Iris pigment epithelial cell (primary cell): ENCODE measurements at places on chromosomes 11 and 22.
A peak's percentile ranks its signal among the peaks of the same experiment; 100 is the strongest.

DNA sequence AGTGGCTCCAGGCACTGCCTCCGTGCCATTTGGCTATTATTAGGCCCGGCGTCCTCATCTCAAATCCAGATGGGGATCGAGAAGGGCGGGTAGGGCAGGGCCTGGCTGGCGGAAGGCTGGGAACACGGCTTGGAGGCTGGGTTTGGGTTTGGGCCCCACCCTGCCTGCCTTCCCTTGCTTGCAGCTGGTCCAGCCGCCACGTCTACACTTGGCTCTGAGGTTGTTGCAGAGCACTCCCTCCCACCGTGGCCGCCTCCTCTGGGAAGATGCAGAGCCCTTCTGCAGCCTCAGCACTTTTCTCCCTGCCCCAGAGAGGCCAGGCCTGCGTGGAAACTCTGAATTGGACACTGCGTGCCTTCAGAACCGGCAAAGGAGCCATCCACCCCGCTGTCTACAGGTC is 5.2 kb upstream of the SMTN start:
- DNase-seq = peak; percentile 41

- peak; percentile 99 for DNase-seq
These were observed 49.3 kb downstream of the CABIN1 start for GRCh38 chr22:24060375-24060788.

- DNase-seq = peak; percentile 29
These were observed 136.6 kb downstream of the ELP4 start for GRCh38 chr11:31646216-31646615.

- DNase-seq = no peak
These were observed 24.7 kb downstream of the TUB start for GRCh38 chr11:8105666-8106065.

DNA sequence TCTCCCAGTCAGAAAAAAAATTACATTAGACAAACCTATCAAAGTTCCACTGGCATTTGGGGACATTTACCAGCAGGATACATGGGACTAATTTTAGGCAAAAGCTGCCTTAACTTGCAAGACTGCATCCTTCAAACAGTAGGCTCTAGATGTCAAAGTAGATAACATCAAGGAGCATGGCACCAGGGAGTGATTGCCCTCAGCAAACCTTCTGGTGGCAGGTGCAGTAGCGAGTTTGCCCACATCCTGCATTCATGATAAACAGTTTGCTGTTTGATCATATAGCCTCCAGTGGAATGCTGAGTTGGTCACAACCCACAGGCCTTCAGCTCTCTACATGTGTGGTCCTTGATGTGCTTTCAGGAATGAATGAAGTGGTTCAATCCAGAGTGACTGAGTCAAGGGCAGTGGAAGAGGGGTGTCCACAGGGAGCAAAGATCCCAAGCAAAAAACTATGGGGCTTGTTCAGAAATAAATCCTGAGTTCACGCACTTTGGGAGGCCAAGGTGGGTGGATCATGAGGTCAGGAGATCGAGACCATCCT is 12.0 kb downstream of the SCGB1D2 start:
- DNase-seq = no peak

GRCh38 chr11:72411623-72412419 is 22.5 kb downstream of the CLPB start:
- no peak for DNase-seq

DNA sequence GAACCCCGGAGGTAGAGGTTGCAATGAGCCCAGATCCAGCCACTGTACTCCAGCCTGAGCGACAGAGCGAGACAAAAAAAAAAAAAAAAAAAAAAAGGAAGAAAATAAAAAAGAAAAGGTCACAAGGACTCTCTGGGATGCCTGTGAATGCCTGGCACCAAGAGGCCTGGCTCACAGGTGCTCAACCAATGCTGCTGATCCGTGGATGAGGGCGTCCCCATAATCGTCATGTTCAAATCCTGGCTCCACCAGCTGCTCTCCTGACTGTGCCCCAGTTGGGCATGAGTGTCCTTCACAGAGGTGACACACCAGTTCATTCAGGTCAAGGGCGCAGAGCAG is 645 bp upstream of the GAS2L1 start:
- no peak for DNase-seq

GRCh38 chr11:3964056-3964455 is 108.6 kb downstream of the STIM1 start:
- DNase-seq = no peak

- peak; percentile 67 for DNase-seq
These were observed 25.1 kb upstream of the ALDH3B2 start for GRCh38 chr11:67699521-67699920.

DNA sequence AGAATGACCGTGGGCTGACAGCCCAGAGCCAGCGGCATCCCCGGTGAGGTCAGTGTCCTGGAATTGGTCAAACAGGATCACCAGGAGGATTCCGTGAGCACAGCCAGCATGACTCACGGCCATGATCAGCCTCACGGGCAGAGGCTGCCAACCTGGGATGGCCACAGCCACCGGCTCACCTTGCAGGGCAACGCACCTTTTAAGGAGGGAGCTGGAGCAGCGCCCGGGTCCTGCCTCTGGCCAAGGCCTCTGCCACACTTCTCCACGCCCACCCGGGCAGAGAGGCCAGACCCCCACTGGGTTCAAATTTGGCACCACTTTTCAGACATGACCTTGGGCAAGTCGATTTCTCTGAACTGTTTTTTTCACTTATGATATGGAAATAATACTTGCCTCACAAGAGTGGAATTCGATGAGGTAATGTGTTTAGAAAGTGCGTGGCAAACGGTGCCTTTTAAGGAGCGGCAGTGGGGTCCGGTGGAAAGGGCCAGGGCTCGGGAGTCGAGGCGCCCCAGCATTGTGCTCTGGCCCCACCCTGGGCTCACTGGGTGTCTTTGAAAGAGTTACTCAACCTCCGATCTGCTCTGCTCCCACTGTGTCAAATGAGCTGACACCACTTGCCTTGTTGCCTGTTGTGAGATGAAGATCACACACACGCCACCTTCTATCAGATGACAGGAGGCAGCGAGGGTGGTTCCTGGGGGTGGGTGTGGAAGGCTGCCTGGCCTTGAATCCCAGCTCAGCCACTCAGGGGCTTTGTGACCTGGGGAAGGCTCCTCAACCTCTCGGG is 16.0 kb downstream of the TXN2 start:
- DNase-seq = peak; percentile 96

- no peak for DNase-seq
These were observed 58.3 kb downstream of the AMOTL1 start for GRCh38 chr11:94826415-94826814.

GRCh38 chr11:108512708-108513107 is 14.5 kb upstream of the POGLUT3 start:
- DNase-seq = no peak

DNA sequence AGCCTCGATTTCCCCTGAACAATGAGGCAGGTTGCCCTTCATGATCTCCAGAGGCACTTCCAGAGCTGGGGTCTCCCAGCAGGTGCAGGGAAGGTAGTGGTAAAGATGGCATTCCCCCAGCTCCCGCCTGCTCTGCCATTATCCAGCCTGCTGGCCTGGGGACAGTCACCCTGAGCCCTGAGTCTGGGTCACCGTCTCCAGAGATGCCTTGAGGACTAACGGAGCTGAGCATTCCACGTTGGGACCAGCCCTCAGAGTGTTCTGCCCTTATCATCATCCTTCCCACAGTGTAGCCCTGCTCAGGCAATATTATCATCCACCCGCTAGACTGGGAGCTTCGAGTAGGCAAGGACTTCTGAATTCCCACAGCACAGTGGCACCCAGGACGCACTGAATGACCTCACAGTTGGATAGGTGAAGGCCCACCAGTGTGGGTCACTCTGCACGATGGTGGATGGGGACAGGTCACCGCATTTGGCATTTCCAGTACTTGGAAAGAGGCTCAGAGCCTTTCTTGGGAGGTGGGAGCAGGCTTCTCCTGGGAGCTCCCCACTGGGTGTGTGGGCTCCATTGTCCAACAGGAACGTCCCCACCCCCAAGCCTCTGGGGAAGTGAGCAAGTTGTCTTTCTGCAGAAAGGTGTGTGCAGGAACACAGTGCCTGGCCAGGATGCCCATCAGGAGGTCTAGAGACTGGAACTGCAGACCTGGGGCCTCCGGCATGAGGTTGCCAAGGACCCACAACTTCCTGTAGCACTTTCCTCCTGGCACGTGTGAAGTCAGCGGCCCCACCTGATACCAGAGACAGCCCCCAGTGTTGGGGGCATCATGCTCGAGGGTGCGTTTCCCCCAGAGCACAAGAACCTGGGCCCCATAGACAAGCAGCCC is 51.4 kb upstream of the WNT7B start:
- no peak for DNase-seq

DNA sequence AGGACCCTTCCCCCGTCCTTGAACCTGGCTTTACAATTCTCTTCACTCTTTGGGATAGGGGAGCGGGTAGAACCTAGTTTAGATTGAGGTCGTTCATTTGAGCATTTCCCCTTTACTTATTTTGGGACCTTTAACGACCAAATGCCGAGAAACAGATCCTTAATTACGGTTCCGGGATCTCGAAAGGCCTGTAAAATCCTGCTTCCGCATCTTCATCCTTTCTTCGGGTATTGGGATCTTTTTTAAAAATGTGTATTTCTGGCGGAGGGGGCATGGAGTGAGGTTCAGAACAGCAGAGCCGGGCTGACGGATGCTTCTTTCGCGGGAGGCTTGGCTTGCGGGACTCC is 395 bp upstream of the HIPK3 start:
- no peak for DNase-seq

GRCh38 chr11:115670538-115671205 is 166.5 kb upstream of the CADM1 start:
- no peak for DNase-seq

DNA sequence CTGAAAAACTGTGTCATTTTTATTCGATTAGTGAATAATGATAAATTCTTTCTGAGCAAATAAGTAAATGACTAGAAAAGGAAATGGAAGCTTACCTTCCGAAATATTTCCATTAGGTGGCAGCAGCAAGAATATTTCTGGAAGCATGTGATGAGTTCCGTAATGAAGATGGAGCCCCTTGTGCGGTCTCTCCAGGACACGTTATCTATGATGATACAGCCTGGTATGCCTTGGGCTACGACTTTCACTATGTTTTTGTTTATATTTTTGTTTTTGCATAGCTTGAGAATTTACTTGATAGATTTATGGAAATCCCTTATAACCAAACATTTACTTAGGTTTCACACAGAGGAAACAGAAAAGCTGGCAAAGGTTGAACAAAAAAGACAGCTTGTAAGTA is 25.7 kb downstream of the CASP5 start:
- DNase-seq = peak; percentile 11

GRCh38 chr22:44731357-44731970 is 20.9 kb upstream of the ARHGAP8 start:
- no peak for DNase-seq

GRCh38 chr22:34623580-34623979 is 442.4 kb upstream of the ISX start:
- DNase-seq = no peak

DNA sequence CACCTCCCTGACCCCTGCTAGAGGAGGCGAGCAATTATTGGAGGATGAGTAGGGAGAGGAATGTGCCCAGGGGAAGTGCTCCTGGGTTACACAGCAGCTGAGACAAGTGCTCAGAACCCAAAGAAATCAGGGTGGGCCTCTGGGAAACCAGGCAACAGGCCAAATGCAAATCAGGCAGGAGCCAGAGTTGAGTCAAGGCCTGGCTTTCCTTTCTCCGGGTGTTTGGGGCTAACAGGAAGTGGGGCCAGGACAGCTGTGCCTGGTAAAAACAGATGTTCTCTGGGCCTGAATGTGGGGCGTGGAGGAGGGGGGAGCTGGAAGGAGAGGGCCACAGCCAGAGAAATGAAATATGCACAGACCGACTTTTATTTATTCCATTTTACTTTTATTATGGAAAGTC is 22.0 kb downstream of the MFNG start:
- DNase-seq = no peak

DNA sequence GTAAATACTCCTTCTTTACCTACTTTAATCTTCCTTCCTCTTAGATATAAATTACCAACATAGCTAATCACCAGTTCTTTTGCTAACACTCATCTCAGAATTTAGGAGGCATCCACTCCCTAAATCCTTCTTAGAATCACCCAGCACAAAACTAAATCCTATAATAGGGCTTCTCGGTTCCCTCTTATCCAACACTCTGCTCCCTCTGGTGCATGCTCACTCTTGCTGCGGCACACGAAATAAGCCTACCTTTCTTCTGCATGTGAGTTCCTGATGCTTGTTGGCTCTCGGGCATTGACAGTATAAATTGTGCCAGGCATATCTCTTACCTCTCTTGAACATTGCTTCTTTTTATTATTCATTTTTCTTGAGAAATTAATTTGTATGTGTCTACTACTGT is 61.0 kb downstream of the OR5AK2 start:
- DNase-seq = no peak

GRCh38 chr22:47307822-47308221 is 545.4 kb downstream of the TBC1D22A start:
- DNase-seq = peak; percentile 20

- DNase-seq = no peak
These were observed 58.2 kb downstream of the SMIM38 start for GRCh38 chr11:69213964-69214363.

DNA sequence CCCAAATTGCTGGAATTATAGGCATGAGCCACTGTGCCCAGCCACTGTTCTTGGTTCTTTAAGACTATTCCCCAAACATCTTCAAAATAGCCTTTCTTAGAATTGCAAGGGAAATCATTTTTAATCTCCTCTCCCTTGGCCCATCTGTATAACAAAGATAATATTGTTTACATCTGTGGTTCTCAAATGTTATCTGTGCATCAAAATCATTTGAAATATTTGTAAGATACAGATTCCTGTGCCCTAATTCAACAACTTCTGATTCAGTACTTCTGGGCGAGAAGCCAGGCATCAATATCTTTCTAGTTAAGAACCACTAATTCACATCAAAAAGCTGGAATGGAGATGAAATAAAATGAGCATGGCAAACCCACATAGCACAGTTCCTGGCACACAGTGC is 83.0 kb downstream of the TMPRSS5 start:
- DNase-seq = peak; percentile 51

GRCh38 chr11:8631395-8632118 is 37.5 kb upstream of the STK33 start:
- peak; percentile 95 for DNase-seq

DNA sequence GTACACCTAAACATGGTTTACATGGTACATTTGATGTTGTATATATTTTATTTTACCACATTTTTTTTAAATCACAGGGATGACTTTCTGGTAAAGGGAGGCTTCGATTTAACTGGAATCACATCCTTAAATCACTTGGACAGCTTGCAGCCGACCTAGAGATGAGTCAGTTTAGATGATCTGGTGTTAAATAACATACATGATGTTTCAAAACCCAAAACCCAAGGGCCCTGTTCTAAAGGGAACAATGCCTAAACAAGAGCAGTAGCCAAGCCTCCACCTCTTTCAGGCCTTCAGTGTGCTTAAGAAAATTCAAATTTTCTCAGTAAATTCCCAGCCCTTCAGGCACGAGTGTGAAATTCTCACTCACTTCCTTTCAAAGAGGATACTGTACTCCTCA is 108.8 kb downstream of the WT1 start:
- no peak for DNase-seq

GRCh38 chr11:93974759-93975158 is 46.4 kb upstream of the HEPHL1 start:
- DNase-seq = no peak

DNA sequence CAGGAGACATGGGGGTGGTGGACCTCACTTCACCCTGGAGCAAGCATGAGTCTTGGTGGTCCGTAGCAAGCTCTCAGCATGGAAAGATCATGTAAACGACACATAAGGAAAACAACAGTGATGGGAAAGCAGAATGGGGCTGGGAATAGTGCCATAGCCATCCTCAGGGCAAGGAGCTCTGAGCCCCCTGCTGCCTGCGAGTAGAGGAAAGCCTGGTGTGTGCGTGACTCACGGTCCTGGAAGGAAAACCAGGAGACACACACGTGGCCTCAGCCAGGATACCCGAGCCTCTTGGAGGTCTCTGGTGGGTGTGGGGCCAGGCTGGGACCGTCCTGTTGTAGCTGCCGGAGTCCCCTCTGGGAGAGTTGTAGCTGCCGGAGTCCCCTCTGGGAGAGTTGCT is 12.4 kb downstream of the SHANK3 start:
- no peak for DNase-seq
